ENCODE measurements at places on chromosomes 3 and 15.

DNA sequence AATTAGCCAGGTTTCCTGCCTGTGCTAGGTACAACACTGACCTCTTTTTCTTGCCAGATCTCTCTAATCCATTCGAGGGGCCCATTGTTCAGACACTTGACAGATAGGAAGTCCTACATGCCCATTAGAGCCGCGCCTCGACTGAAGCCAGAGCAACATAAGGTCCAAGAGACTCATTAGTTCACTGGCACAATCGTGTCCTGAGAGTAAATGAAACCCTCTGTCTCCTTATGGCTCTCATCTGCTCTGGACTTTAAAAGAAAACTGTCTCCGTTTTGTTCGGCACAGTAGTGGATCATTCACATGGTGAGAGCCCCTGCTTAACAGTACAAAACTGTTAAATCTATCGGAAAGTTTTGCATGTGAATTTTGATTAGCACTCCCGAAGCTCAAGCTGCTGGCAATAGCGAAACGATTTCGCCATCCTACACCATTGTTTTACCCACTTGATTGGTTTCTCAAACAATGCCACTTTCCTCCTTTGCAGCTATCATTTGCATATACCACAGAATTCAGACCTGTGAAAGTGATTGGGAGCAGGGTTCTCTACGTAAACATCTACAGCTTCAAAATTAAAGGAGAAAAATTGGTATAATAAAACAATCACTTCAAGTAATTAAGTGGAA, 19.0 kb upstream of the C15orf61 start:
- no peak for DNase-seq

DNA sequence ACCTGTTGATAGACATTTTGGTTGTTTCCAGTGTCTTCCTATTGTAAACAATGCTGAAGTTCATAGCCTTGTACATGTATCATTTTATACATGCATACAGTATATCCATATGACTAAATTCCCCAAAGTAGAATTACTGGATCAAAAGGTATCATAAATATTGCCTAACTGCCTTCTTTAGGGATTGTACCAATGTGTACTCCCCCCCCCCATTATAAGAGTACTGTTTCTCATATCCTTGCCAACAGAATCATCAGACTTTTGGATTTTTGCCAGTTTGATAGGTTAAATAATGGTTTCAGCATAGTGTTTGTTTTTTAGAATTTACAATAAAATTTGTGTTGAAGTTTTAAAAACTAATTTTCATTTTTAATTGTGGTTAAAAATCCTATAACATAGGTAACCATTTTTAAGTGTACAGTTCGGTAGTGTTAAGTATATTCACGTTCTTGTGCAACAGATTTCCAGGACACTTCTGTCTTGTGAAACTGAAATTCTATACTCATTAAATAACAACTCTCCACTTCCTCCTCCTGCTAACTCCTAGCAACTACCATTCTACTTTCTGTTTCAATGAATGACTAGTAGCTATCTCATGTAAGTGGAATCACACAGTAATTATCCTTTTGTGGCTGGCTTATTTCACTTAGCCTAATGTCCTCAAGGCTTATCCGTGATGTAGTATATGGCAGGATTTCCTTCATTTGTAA, 30.8 kb upstream of the MAP3K13 start:
- no peak for DNase-seq

DNA sequence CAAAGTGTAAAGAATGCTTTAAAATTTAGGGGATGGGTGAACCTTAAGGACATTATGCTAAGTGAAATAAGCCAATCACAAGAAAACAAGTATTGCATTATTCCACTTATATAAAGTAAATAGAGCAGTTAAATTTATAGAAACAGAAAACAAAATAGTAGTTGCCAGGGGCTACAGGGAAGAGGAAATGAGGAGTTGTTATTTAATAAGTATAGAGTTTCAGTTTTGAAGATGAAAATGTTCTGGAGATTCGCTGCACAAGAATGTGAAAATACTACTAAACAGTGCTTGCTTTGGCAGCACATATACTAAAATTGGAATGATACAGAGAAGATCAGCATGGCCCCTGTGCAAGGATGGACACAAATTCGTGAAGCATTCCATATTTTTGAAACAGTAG, 32.0 kb downstream of the DNAH12 start:
- no peak for DNase-seq

DNA sequence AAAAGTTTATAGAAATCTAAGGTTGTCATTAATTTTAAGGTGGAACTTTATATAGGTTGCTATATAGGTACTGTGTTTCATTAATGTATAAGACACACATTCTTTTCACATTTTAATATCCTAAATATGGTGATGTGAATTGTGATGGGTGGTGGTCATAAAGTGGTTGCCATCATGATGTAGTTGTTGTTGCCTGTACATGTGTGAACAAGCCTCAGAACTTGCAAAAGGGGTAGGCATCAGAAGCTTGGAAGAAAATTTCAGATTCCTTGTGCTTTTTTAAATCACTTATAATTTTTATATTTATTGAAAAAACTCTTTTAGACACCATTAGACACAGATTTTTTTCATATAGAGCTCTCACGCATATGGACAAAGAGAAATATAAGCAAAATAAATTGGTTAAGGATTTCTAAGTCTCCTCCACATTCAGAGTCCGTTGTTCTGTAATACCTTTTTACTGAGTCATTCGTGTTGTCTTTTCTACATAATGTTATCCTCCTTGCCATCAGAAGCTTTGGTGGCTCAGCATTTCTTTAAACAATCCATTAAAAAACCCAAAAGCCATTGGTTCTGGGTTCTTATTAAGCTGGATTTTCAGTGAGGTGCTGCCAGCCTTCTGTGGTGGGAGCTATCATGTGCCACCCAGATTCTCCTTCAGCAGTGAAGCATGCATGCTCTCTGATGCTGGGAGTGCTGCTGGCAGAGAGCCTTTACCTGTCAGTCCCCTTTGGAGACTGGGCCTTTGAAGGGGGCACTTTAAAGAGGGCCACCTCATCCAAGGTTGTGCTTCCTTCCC, 140.4 kb upstream of the GALNT15 start:
- no peak for DNase-seq

- DNase-seq = no peak
Measured at GRCh38 chr3:149377408-149378364, at the start of gene TM4SF1. TSS of gene TM4SF1 (minus strand) at chr3:149377649. CDS start at chr3:149377547, 102 bp downstream.

- peak; percentile 93 for DNase-seq
Measured at GRCh38 chr15:91469632-91470567, 369.8 kb downstream of the SV2B start.

DNA sequence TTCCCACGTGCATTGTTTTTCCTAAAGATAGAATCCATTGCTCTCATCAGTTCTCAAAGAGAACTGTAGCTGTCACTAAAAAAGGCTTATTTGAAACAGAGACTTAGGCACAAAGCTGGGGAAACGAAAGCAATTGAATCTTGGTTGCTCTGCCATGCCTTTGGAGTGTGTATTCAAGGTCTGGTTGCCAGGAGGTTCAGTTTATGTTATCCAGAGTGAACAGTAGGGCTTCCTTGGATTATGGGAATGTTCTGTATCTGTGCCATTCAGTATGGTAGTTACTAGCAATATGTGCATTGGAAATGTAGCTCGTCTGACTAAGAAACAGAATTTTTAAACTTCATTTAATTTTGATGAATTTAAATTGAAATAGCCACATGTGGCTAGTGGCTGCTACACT, 50.6 kb downstream of the CLSTN2 start:
- DNase-seq = no peak

Measured in CD4-positive, alpha-beta T cell treated with Interleukin-21 for 1 hour (primary cell).